Right atrium auricular region (tissue), 2 donors: ENCODE measurements at places on chromosomes 1 and 21. TPM values are rescaled to one million over a fixed set of nuclear protein-coding genes. Genes with fewer than 3 reads are reported as not detected.

- DNase-seq, result no peak
Observed at GRCh38 chr1:202143768-202144401, 652 bp downstream of the ARL8A start.

- DNase-seq, result no peak
Observed at GRCh38 chr1:14292520-14292919, 306.0 kb upstream of the KAZN start.

DNA sequence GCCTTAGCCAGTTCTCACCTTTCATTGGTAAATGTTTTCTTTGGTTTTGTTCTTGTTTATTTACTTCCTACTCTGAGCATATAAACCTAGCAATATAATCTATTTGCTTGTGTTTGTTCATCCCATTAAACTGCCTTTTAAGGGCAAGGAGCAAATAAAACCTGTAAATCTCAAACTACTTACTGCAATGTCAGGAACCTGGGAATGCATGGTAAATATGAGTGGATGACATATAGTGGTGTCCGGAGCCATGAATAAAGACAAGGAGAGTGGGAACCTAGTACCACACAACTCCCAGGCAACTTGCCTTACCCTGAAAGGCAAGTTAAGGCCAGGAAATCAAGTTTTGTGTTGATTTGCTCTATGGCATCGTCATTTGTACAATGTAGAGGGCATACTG is 1133.7 kb upstream of the NCAM2 start:
- no peak for DNase-seq

DNA sequence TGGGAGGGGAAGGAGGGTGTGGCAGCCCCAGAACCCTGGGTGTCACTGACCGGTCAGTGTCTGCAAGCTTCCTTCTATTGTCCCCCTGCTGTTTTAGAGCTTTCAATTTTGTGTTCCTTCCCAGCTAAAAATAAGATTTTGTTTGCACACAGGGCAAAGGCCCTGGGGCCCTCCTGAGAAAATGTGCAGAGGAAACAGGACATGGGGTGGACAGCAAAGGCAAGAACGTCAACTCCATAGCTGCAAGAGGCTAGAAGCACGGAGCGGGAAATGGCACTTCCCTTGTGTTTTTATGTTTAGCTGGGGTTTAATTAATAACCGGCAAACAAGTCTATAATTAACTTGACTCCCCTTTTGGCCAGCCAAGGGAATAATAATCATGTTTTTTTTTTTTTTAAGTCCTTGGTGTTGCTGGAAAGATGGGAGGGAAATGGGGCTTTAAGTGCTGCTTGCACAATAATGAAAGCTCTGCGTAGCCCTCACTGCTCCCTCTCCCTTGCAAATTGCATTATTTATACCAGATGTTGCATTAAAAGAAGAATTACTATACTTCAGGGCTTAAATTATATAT is 261.4 kb upstream of the USP24 start:
- DNase-seq, result no peak

DNA sequence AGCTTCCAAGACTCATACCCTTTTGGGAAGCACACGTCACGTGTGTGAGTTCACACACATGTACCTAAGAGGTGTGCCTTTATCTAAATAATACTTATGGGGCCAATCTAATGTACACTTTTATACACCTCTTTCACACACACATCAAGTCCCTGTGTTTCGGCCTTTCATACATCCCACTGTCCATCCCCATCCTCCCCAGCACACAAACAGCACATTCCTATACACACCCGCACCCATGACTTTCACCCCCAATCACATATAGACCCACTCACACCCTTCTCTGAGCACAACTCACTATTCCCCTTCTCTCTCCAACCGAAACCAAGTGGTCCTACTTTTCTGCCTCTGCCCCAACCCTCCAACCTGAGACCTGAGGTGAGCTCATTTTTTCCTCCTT is 3.5 kb downstream of the MEX3A start:
- no peak for DNase-seq

GRCh38 chr1:3312898-3313575 is 141.4 kb upstream of the ARHGEF16 start:
- DNase-seq, result peak; percentile 98

EXO1 gene
- total RNA-seq, result not detected

PINK1 gene
- total RNA-seq, result 174 TPM

ADAMTS4 gene
- 19.5 TPM for total RNA-seq

BMP8A gene
- total RNA-seq, result 3.2 TPM

RNU1-1 gene
- total RNA-seq, result not detected

SPRR2F gene
- total RNA-seq, result not detected
